ENCODE measurements at places on chromosomes 11 and 22.
A peak's percentile ranks its signal among the peaks of the same experiment; 100 is the strongest.

DNA sequence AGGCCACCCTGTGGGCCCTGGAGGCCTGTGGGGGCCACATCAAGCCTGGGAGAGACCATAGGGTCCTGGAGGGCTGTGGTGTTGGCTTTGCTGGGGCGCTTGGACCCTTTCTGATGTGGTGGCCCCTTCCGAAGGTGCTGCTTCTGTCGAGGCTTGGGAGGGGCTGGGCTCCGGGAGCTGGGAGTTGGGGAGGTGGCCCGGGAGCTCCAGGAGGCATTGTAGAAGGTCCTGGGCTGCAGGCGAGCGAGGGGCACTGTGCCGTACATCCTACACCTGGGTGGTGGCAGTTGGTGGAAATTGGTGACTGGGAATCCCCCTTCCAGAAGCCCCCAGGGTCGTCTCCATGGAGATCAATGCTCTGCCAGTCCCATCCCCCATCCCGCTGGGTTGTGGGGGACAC lies 2.6 kb downstream of the PLA2G3 start:
- no peak for DNase-seq

GRCh38 chr11:66920978-66921784 lies 37.0 kb downstream of the PC start:
- DNase-seq = no peak

DNA sequence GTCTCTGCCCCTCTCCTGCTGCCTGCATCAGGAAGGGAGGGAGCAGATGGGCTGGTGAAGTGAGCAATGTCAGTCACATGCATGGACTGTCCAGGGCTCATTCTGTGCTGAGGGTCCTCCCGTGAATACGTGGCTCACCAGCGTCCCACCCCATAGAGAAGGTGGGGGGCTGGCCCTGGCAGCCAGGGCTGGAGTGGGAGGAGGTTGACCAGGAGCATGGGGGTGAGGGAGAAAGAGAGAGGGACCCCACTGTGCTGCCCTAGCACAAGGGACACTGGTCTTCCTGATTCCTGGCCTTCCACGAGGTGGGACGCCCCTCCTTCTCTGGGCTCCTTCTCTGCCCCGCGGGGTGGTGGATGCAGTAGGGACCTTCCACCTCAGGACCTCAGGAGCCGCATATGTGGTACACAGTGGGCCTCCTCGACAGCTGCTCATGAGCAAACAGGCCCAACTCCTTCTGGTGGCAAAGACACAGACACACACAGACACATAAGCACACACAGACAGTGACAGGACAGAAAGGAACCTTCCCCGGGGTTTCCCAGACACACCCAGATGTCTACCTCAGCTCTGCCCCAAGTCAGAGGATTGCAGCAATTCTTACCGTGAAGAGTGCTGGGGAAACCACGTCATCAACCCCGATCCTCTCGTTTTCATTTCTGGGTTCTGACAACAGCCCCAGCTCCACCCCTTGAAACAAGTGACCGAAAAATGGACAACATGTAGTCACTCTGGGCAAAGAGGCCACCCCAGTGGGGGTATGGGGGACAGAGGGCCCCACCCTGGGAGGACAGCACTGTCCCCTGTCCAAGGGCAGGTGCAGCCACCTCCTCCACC lies 3.6 kb upstream of the APOBEC3A start:
- DNase-seq = no peak

DNA sequence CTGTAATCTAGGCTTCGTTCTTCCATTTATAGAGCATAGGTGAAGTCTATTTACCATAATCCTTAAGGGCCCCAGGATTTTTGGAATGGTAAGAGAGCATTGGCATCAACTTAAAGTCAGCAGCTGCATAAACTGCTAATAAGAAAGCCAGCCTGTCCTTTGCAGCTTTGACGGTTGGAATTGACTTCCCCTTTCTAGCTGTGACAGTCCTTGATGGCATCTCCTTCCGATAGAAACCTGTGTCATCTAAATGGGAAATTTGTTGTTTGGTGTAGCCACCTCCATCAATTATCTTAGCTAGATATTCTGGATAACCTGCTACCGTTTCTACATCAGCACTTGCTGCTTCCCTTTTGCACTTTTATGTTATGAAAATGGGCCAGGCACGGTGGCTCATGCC lies 58.0 kb upstream of the GLYATL1B start:
- DNase-seq = no peak

DNA sequence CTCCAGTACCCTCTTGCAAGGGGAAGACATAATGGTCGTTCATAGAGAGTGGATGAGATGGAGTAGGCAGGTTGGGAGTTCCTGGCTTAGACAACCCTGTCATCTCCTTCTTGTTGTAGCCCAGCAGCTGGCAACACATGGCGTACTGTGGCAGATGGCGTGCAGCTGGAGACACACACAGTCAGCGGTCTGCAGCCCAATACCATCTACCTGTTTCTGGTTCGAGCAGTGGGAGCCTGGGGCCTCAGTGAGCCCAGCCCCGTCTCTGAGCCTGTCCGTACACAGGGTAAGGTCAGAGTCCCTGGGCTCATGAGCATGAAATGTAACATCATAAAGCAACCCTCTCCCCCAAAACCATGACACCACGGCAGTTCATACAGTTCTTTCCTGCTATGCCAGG lies 8.7 kb downstream of the ROBO3 start:
- no peak for DNase-seq

DNA sequence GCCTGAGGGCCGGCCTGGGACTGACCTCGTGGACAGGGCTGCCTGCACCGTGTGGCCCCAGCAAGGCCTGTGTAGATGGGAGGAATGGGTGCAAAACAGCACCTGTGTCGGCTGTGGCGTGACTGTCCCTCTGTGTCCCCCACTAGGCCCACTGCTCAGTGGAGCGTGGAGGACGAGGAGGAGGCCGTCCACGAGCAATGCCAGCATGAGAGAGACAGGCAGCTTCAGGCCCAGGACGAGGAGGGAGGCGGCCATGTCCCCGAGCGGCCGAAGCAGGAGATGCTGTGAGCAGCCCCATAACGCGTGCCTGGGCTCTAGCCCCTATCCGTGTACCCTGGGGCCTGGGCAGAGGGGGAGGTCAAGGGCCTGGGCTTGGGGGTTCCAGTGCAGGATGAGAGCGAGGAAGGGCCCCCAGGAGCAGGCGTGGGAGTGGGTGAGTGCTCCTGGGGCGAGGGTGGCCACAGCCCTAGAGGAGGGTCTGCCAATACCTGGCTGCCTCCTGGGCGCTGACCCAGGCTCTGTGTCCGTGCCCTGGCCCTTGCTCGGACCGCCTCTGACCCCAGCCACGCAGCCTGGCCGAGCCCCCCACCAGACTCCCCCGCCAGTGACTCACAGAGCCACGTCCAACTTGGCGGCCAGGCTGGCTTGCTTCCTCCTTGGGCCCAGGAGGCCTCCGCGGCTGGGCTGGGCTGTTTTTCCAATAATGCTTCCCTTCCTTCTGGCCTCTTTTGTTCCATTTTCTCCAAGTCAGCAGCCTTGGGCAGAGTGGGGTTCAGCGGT lies 11.6 kb downstream of the PRR33 start:
- DNase-seq = no peak

- no peak for DNase-seq
Measured at GRCh38 chr11:35104655-35105054, 34.3 kb upstream of the CD44 start.

- peak; percentile 31 for DNase-seq
Measured at GRCh38 chr11:73916435-73916834, 34.4 kb upstream of the DNAJB13 start.

DNA sequence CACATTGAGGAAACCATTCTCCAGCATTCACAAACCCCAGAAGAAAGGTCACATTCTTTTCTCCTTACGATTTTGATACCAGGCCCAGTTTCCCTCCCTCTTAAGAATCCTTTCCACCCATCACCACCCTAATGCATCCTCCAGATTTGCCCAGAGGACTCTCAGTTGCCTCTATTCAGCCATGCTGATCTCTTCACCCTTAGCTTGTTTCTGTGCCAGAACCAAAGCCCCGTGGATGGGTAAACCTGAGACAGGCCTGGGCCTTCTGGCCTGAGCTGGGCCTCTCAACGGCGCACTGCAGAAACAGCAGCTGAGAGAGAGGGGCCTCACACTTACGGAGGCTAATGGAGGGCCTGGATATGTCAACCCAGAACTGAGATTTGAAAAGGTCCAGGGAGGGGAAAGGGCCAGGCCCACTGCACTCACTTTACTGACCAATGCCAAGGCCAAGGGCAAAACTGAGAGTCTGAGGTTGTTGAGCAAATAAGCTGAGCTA lies 32.2 kb upstream of the OAF start:
- no peak for DNase-seq
